ENCODE measurements at places on chromosomes 2 and 18. TPM values are rescaled to one million over a fixed set of nuclear protein-coding genes. Genes with fewer than 3 reads are reported as not detected.

- no peak overlapping the region for H3K27ac ChIP-seq
- no peaks in the 10 kb centered on the region for H3K4me1 ChIP-seq
- no peaks in the 10 kb centered on the region for H3K36me3 ChIP-seq
- H3K27me3 ChIP-seq, result no peaks in the 10 kb centered on the region
Measured at GRCh38 chr2:22406625-22407024, 978.4 kb upstream of the KLHL29 start.

Gene ASPRV1
- 1.4 TPM for total RNA-seq

GRCh38 chr2:25854613-25855012 lies 23.7 kb downstream of the ASXL2 start:
- DNase-seq, result no peak
- H3K36me3 ChIP-seq, result no peaks in the 10 kb centered on the region
- H3K27me3 ChIP-seq, result no peaks in the 10 kb centered on the region
- no peak overlapping the region for H3K4me3 ChIP-seq
- peaks cover 11% of the 10 kb centered on the region for H3K4me1 ChIP-seq

DNA sequence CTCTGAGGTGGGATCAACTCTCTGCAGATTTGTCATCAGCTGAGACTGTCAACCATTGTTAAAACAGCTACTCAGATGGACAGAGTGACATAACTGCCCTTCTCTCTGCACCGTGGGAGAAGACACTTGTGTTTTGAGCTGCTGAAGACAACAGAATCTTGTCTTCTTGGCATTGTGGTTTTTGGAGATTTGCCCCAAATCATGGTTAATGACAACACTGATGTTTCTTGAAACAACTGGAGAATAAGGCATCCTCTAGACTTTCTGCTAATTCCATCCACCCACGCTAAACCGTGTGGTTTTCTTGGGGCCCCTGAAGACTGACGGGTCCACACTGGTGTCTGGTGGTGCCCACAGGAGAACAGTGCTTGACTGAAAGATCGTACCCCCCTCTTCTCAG lies 39.5 kb downstream of the SH3BP4 start:
- peaks cover 32% of the 10 kb centered on the region for H3K4me1 ChIP-seq
- no peak overlapping the region for H3K4me3 ChIP-seq
- H3K27ac ChIP-seq, result no peak overlapping the region
- DNase-seq, result no peak
- no peaks in the 10 kb centered on the region for H3K27me3 ChIP-seq
- H3K36me3 ChIP-seq, result no peaks in the 10 kb centered on the region

- DNase-seq, result no peak
- H3K27ac ChIP-seq, result no peak overlapping the region
- H3K27me3 ChIP-seq, result no peaks in the 10 kb centered on the region
- no peaks in the 10 kb centered on the region for H3K36me3 ChIP-seq
- peaks cover 6% of the 10 kb centered on the region for H3K4me1 ChIP-seq
Measured at GRCh38 chr2:24365051-24365450, 4.7 kb upstream of the ITSN2 start.

Gene TLX2
- 0.21 TPM for total RNA-seq

DNA sequence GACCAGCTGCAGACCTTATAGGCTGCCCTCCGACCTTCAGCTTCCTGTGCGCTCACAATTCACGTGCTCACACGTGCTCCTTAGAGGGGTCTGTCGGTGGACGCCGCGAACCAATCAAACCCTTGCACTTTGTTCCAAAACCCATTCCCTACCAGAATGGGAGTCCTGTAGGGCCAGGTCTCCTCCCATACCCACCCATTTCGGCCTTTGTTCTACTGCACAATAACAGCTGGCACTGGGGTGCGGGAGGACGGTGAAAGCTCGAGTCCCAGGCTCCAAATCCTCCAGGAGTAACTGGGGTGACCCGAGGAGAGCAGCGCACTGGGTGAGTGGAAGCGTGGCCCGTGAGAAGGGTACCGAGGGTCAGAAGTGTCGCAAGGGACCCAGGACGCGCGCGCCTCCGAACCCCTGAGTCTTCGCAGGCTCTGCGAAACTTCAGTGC lies 13.0 kb downstream of the SIX3 start:
- H3K36me3 ChIP-seq, result no peaks in the 10 kb centered on the region
- H3K4me3 ChIP-seq, result peak overlapping the region; percentile 54
- H3K27ac ChIP-seq, result no peak overlapping the region
- H3K4me1 ChIP-seq, result peaks cover 46% of the 10 kb centered on the region
- DNase-seq, result peak; percentile 54

DNA sequence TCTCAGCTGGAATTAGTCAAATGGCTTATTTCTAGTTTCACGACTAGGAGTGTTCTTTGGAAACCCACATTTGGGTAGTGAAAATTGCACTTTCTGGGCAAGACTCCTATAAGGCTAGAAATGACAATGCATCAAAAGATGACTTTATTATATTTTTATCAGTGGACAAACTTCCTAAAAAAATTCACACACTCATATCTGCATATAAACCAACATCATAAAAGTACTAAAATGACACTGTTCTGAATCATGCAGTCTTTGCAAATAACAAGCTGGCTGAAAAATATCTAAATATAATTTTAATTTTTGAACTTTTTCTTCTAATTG lies 17.6 kb downstream of the MXD1 start:
- no peak for DNase-seq
- no peaks in the 10 kb centered on the region for H3K27me3 ChIP-seq
- H3K4me3 ChIP-seq, result no peak overlapping the region
- H3K36me3 ChIP-seq, result no peaks in the 10 kb centered on the region

- H3K4me1 ChIP-seq, result peaks cover 30% of the 10 kb centered on the region
- peak; percentile 76 for DNase-seq
- no peaks in the 10 kb centered on the region for H3K27me3 ChIP-seq
- no peaks in the 10 kb centered on the region for H3K36me3 ChIP-seq
Measured at GRCh38 chr2:206274434-206275311, at the start of gene ZDBF2. ZDBF2 (plus strand) TSS chr2:206274663; CDS start chr2:206281850, 7,187 bp downstream.

GRCh38 chr2:10331027-10331701 lies 28.5 kb downstream of the HPCAL1 start:
- no peak overlapping the region for H3K4me3 ChIP-seq
- DNase-seq, result peak; percentile 50
- H3K27me3 ChIP-seq, result no peaks in the 10 kb centered on the region
- H3K27ac ChIP-seq, result no peak overlapping the region
- peaks cover 38% of the 10 kb centered on the region for H3K4me1 ChIP-seq

Gene LNPK
- 6.1 TPM for total RNA-seq
